A673 (cell line): ENCODE measurements at places on chromosomes 7 and 10. TPM values are rescaled to one million over a fixed set of nuclear protein-coding genes. Genes with fewer than 3 reads are reported as not detected.
A peak's percentile ranks its signal among the peaks of the same experiment; 100 is the strongest.

PLEKHA1 gene
- total RNA-seq = 18.9 and 20.5 TPM in 2 replicates

DNA sequence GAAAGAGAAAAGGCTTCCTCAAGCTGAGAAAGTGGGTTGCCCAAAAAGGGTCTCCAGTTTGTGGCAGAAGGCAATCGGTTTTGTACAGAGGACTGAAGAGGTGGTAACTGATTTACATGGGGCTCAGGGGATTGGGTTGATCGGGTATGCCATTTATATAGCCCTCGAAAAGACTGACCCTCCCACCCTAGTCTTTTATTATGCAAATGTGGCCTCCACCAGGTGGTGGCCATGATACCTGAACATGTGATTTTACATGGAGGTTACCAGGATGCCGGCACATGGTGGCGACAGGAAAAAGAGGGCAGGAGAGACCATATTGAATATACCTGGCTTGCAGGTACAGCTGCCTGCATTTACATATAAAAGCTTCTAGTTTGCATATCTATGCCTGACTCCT, 36.7 kb downstream of the ATE1 start:
- no peak overlapping the region for H3K4me3 ChIP-seq
- H3K4me1 ChIP-seq = no peaks in the 10 kb centered on the region
- no peak for DNase-seq
- no peaks in the 10 kb centered on the region for H3K27me3 ChIP-seq
- no peak overlapping the region for H3K27ac ChIP-seq

ZDHHC6 gene
- total RNA-seq = 34.8 and 38.8 TPM in 2 replicates

- peaks cover 60% of the 10 kb centered on the region for H3K27me3 ChIP-seq
- no peak overlapping the region for H3K4me3 ChIP-seq
- no peaks in the 10 kb centered on the region for H3K4me1 ChIP-seq
- H3K27ac ChIP-seq = no peak overlapping the region
- no peak for DNase-seq
Measured at GRCh38 chr7:155425887-155426286, 32.0 kb upstream of the EN2 start.

GRCh38 chr10:126171555-126171954, 216.7 kb downstream of the ADAM12 start:
- no peak overlapping the region for H3K27ac ChIP-seq
- no peak for DNase-seq
- no peaks in the 10 kb centered on the region for H3K27me3 ChIP-seq
- H3K4me1 ChIP-seq = no peaks in the 10 kb centered on the region
- H3K36me3 ChIP-seq = no peaks in the 10 kb centered on the region

DNA sequence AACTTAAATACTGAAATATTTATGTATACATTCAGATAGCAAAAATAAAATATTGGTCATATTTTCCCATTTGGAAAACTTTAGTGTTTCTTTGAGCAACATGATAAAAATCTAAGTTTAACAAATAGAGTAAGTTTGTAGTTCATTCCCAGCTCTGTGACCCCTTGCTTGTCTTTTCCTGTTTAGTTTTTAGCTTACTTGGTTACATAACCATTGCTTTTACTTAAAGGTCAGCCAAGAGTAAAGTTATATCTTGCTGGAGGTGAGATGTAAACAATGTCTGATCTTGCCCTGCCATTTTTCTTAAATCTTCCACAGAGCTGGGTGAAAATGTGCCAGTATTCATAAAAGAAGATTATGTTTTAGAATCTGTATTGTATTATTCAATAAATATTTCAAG, 46.7 kb upstream of the MDFIC start:
- H3K27me3 ChIP-seq = no peaks in the 10 kb centered on the region
- no peaks in the 10 kb centered on the region for H3K4me1 ChIP-seq
- H3K4me3 ChIP-seq = no peak overlapping the region
- no peaks in the 10 kb centered on the region for H3K36me3 ChIP-seq
- H3K27ac ChIP-seq = no peak overlapping the region

DNA sequence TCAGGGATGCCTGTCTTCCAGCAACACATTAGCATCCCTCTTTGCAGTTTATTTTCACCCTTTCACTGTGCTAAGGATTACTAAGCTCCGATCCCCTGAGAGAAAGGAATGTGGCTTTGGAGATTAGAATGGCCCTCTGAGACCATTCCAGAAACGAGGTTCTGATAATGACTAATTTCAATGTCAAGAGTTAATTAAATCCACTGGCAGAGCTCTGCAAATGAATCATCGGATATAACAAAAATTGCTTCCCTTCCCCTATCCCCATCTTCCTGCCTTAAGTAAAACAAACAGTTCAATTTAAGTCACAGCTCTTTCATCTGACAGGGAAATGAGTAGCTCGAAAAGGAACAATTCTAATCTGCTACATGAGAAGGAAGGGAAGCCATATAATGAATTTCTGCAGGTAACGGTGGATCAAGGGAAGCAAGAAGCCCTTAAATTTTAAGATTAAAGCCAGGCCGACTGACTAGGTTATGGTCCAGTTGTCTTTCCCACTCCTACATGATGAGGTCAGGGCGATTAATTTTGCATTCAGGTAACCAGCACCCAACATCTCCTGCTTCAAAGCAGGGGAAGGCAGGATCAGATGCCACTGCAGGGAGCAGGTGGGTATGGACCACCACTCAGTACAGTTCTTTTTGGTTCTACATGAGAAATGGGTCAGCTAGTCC, 50.5 kb downstream of the MALSU1 start:
- H3K27ac ChIP-seq = peak overlapping the region; percentile 4
- H3K27me3 ChIP-seq = no peaks in the 10 kb centered on the region
- DNase-seq = peak; percentile 81
- peaks cover 54% of the 10 kb centered on the region for H3K4me1 ChIP-seq
- H3K4me3 ChIP-seq = no peak overlapping the region

STN1 gene
- 14.3 and 16.5 TPM in 2 replicates for total RNA-seq

DNA sequence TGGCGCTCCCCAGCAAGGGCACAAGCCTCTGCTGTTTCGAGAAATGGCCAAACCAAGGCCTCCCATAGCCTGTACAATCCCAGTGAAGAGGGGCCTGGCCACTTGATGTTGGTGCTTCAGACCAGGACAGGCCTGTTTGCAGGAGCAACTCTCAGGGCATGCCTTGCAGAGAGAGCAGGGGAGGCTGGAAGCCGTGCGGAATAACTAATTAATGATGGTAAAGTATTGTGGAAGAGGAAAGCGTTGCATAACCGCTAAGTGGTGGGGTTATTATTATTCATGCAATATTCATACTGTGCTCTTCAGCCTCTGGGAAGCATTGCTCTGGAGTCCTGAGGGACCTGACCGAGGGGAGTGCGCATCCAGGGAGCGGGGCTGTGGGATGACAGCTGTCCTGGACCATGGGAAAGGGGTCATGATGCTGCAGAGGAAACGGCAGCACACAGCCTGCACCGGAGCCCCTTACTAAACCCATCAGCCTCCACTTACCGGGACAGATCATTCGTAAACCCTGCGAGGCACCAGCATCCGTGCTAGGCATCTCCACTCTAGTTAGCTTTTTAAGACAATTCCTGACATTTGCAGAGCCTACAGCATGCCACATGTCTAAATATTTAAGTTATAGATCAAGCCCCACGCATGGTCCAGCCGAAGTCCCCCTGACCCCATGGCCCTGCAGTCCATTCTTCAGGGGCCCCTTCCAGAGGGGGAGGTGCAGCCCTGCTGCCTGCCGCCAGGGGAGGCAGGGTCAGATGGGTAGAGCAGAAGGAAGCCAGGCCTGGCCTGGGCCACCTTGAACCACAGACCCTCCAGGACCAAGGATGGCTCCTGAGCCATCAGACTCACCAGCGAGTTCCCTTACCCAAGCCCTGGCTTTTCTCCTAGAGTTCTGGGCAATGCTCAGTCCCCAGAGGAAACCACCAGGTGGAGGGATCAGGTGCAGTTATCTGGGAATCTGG, 11.6 kb downstream of the TMEM273 start:
- no peaks in the 10 kb centered on the region for H3K36me3 ChIP-seq
- no peak overlapping the region for H3K4me3 ChIP-seq
- no peaks in the 10 kb centered on the region for H3K4me1 ChIP-seq
- no peak overlapping the region for H3K27ac ChIP-seq

GRCh38 chr10:6002809-6003510, 25.6 kb upstream of the IL15RA start:
- peaks cover 25% of the 10 kb centered on the region for H3K27me3 ChIP-seq
- no peak overlapping the region for H3K27ac ChIP-seq
- no peak for DNase-seq
- H3K36me3 ChIP-seq = no peaks in the 10 kb centered on the region
- no peaks in the 10 kb centered on the region for H3K4me1 ChIP-seq

- H3K27ac ChIP-seq = no peak overlapping the region
- no peak for DNase-seq
- H3K27me3 ChIP-seq = no peaks in the 10 kb centered on the region
Measured at GRCh38 chr10:73577788-73578187, 13.4 kb downstream of the USP54 start.

DNA sequence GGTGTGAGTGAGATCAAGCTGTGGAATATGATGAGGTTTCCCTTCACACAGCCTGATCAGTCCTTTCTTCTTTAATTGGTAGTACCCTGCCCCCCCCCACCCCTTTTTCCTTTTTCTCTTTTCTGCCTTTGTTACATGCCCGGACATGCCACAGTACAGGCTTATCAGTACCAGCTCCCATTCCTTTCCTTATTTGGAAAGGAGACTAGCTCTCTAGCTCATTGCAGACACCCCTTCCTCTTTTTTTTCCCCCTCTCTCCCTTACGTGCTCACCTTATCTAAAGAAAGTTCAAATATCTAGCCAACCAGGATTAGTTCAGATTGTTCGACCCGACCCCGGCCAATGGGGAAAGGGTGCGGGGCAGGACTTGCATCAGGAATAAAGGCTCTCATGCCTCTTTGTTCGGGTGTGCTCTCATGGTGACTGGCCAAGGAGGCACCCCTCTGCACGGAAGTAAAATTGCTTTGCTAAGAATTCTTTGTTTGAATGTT, 230.4 kb downstream of the ACTR3B start:
- no peaks in the 10 kb centered on the region for H3K4me1 ChIP-seq
- peak; percentile 5 for DNase-seq
- H3K4me3 ChIP-seq = no peak overlapping the region
- peaks cover 2% of the 10 kb centered on the region for H3K27me3 ChIP-seq

DNA sequence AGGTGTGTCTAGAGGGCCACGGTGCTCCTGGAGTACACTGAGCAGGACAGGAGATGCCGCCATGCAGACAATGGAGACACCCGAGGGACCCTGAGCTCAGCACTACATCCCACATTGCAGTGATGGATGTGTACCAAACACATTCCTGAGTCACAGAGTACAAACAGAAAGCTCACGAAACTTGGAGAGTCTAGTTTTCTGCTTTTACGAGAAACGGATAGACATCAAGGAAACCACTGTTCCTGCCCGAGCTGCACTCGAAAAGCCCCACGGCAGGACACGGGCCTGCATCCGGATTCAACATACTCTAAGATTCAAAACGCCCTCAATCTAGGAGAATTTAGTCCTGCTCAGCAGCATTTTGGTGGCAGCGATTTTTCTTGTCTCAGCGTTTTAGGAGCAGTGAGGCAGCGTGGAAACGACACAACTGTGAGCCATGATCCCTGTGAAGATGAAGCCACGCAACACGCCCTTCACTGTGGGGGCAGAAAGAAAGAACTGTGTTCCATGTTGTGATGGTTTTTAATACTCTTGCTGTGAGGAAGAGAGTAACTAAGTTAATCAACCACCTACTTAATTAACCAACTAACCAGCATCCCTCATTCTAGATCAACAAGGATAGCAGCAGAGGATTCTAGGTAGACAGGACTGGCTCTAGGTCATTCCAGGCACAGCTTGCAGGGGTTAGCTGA, 3.2 kb downstream of the TNS3 start:
- H3K36me3 ChIP-seq = no peaks in the 10 kb centered on the region
- no peak overlapping the region for H3K4me3 ChIP-seq
- no peaks in the 10 kb centered on the region for H3K4me1 ChIP-seq

GRCh38 chr7:27080844-27081436, 14.9 kb downstream of the HOXA1 start:
- no peak for DNase-seq
- H3K36me3 ChIP-seq = no peaks in the 10 kb centered on the region
- peaks cover 47% of the 10 kb centered on the region for H3K27me3 ChIP-seq
- H3K4me3 ChIP-seq = no peak overlapping the region
- H3K27ac ChIP-seq = no peak overlapping the region

GRCh38 chr7:99679032-99679399, 780 bp downstream of the CYP3A5 start:
- no peaks in the 10 kb centered on the region for H3K36me3 ChIP-seq
- peaks cover 9% of the 10 kb centered on the region for H3K4me1 ChIP-seq
- peak overlapping the region; percentile 23 for H3K4me3 ChIP-seq
- no peaks in the 10 kb centered on the region for H3K27me3 ChIP-seq
- peak; percentile 85 for DNase-seq
- no peak overlapping the region for H3K27ac ChIP-seq

DNA sequence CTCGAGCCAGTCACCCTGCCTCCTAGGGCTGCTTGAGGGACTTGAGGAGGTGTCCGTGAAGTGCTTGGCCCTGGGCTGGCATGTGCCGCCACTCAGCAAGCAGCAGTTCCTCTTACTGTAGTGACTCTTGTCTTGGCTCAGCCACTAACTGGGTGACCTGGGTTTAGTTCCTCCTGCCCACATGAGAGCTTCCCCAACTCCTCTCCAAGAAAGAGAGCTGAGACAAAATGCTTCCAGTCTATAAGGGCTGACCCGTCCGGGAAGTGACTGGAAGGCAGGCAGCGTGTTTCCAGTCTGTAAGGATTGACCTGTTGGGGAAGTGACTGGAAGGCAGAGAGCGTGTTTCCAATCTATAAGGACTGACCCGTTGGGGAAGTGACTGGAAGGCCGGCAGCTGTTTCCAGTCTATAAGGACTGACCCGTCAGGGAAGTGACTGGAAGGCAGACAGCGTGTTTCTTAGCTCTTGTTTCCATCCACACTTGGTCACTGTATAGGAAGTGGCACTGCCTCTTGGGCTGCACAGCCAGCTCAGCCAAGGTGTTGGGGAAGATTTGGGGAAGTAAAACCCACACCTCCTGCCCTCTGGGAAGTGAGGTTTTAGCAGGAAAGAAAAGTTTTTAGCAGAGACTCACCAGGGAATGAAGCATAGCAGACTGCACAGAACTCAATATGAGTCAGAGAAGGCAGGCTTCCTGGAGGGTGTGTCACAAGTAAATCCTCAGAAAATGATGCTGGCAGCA, 53.3 kb upstream of the PPIF start:
- no peak overlapping the region for H3K27ac ChIP-seq
- H3K27me3 ChIP-seq = no peaks in the 10 kb centered on the region
- no peaks in the 10 kb centered on the region for H3K4me1 ChIP-seq
- no peak overlapping the region for H3K4me3 ChIP-seq
- H3K36me3 ChIP-seq = peaks cover 23% of the 10 kb centered on the region
- no peak for DNase-seq

DNA sequence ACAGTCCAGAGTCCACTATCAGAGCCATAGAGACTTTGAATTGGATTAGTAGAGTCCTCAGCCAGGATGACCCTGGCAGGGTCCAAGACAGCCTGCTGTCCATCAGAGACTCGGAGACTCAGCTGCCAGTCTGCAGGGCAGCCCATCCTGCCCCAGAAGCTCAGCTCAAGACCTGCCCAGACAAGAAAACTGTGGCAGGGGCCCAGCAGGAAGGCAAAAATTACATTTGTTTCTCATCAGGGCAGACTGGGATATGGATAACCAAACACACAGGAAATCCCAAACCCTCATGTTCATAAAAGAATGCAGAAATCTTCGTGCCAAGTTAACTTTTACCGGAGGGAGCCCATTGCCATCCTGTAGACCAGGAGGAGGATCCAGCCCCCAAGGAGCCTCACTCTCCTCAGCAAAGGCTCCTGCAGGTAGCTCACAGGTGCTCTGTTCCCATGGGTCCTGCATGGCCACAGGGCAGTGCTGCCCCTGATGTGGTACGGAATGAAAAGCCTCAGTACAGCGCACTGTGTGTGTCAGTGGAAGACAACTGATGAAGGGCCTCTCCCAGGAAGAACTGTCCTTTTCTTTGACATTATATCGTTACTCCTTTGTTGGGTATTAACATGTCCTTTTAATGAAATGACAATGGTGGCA, 222.2 kb downstream of the KCNMA1 start:
- no peaks in the 10 kb centered on the region for H3K27me3 ChIP-seq
- no peak overlapping the region for H3K4me3 ChIP-seq
- no peak for DNase-seq
- no peaks in the 10 kb centered on the region for H3K36me3 ChIP-seq
- H3K4me1 ChIP-seq = no peaks in the 10 kb centered on the region
